ENCODE measurements at places on chromosomes 1 and 21.
A peak's percentile ranks its signal among the peaks of the same experiment; 100 is the strongest.

GRCh38 chr1:29802181-29803068 is 566.1 kb downstream of the PTPRU start:
- no peak for DNase-seq

DNA sequence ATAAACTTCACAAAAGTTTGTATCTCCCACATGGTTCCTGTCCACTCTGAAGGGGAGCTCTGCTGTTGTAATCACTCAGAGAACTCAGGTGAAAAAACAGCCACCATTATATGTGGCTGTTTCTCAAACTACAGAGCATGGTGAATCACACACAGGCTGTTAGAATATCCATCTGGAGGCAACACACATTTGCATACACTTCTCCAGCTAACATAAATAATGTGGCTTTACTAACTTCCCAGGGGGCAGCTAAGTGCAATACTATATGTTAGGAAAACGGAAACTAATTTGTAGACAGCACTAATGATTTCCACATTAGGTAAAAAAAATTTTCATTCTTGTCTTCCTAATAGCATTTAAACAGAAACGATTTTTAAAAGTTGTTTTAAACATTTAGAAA is 49.3 kb downstream of the PTGFR start:
- DNase-seq = peak; percentile 47

DNA sequence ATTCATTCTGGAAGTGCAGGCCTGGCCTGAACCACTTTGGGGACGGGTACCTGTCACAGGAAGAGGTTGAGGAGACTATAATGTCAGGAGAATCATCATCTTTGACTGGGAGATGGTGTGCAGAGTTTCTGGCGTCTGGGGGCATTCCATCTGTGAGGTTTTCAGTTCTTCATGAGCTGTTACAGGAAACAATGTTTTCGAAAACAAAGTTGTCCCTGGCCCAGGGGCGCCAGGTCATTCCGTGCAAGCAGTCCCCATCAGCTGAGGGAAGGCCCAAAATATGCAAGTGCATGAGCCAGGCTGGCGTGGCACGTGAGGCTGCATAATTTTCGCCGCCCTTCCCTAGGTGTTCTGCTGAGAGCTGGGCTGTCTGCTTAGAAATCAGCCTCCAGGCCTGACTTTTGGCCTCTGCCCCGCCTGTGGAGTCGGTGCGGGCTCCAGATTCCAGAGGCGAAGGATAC is 68.4 kb upstream of the ATP5PO start:
- no peak for DNase-seq

GRCh38 chr1:211610779-211611556 is 32.0 kb upstream of the SLC30A1 start:
- DNase-seq = peak; percentile 77

DNA sequence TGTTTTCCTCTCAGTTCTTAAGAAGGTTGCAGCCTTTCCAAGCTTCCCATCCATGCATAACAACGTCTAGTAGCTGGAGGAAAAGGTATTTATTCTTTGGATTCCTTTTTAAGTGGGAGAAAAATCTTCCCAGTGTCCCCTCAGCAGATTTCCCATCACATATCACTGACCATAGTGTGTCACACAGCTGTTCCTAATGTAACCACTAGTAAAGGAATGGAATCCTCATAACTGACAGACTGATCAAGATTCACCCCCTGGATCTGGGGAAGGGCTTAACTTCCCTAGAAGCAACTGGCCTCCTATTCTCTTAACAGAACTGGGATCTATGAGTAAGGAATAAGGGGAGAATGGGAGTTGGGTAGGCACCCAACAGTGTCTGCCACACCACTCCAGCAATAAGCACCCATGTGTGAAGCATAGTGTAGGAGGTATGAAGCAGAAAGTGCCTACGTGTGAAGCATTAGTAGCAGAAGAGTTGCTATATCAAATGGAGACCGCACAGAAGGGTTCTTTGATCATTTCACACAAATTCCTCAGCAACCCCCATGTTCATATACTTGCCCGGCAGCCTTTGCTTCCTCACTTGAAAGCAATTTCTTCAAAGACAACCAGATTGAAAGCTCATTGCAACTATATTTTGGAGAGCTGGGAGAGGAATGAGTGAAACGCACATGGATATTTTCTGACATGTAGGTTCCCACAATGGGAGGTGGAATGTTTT is 28.2 kb upstream of the DNAH14 start:
- no peak for DNase-seq

GRCh38 chr1:234144901-234145300 is 228.4 kb upstream of the COA6 start:
- no peak for DNase-seq

- DNase-seq = no peak
Measured at GRCh38 chr1:93991271-93991670, 82.0 kb upstream of the GCLM start.

- no peak for DNase-seq
Measured at GRCh38 chr1:222938986-222939385, 124.1 kb downstream of the DISP1 start.

DNA sequence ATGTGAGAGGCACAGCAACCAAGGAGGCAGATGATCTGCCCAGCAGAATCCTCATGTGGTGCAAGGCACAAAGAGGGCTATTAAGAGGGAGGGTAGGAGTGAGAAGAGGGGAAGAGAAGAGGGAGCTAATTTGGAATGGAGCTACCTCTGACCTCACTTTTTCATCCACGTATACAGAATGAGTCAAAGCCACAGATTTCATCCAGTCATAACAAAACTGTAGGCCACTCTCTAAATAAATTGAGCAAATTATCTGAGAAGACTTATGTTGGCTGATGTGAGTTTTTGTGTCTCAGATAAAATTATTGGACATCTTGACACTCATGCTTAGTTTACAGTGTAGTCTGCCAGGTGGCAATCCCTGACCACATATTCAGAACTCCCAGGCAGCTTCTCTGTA is 325.6 kb downstream of the TTLL7 start:
- DNase-seq = no peak

GRCh38 chr1:41240781-41241353 is 1.2 kb downstream of the SCMH1 start:
- DNase-seq = peak; percentile 99

- DNase-seq = no peak
Measured at GRCh38 chr1:50135716-50136115, 27.0 kb downstream of the ELAVL4 start.

DNA sequence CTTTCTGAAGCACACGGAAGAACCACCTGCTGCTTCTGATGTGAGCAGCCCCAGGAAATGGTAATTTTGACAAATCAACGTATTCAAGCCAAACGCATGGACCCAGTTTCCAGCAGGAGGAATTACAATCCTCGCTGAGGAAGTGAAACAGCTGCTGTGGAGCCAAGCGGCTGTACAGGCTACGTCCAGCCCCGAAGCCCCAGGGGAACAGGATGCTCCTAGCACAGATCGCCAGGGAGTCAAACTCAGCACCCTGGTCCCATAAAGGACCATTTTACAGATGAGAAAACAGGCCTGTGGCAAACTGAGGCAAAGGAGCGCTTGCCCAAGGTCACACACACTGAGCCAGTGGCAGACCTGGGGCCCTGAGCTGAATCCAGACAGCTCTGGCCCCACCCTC is 108.0 kb downstream of the PTPRU start:
- no peak for DNase-seq

DNA sequence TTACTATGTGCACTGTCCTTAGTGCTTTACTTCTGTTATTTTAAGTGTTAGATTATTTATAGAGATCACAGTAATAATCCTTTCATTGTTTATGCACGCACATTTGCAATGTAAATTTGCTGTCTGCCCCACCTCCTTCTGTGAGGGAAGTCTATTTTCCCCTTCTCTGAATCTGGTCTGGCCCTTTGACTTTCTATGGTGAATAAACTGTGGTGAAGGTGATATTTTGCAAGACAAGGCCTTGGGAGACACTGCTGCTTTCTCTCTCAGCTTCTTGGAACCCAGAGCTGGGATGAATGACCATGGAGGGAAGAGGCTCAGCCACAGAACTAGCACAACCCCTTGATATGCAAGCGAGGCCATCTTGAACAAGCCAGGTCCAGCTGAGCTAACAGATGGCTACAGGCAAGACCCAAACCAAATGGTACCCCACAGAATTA is 156.3 kb downstream of the ST6GALNAC3 start:
- no peak for DNase-seq

GRCh38 chr1:204575221-204576190 is 59.3 kb downstream of the MDM4 start:
- DNase-seq = no peak

DNA sequence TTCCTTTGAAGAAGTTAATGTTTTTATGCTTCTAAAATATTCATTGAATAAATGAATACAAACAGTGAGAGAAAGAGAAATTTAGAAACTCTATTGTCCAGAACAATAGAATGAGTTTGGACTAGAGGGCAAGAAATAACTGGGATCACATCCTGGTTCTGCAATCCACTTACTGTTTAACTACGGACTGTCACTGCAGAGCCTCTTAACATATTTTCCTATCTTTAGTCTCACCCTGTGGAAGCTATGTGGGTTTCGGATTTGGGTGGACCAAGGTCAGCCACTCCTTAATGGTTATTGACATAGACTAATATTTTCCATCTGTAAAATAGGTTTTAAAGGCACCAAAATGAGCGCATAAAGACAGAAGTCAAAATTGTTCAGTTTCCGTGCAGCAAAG is 116.6 kb downstream of the UBE2U start:
- no peak for DNase-seq

GRCh38 chr1:216045400-216045799 is 377.8 kb downstream of the USH2A start:
- DNase-seq = no peak

DNA sequence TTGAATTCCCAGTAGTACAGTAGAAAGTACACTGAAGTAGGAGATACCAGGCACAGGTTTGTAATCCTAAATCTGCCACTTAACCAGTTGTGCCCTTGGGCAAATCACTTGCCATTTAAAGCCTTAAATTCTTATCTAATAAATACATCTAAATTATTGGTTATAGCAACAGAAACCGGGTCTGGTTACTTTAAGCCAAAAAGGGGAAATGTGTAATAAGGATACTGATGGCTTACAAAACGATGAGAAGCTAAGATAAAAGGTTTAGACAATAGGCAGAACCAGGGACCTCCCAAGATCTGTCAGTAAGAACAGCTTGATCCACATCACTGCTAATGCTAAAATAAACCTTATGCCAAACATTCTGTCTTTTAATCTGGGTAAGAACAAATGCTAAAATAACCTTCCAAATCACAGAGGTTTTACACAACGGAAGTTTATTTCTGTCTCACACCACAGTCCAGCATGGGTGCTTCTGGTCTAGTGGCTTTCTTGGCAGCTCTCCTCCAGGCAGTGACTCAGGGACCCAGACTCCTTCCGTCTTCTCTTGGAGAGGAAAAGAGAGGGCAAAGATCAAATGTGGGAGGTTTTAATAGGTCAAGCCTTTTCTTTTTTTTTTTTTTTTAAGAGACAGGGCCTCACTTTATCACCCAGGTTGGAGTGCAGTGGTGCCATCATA is 16.5 kb upstream of the ZMYM1 start:
- DNase-seq = no peak

- DNase-seq = no peak
Measured at GRCh38 chr1:184387069-184387475, 243 bp downstream of the C1orf21 start.

DNA sequence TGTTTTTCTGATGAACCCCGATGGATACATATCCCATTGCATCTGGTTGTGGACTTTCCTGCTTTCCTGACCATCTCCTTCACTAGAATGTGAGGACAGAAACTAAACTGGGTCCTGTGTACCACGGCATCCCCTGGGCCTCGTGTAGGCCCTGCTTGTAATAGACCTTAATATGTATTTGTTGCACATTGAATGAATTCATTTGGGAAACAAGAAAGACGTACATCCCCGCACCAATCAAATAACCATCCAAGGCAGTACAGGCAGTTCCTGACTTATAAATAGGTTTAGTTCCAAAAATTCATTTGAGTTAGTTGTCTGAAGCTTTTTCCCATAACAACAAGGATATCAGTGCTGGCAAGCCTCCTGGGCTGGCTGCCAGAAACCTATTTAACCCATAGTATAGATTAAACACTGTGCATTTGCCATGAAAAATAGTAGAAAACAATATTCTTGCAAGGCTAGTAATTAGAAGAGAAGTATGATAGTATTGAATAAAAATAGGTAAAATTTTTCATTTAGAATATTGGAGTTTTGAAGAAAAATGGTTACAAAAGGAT is 81.8 kb upstream of the CD34 start:
- no peak for DNase-seq

- peak; percentile 50 for DNase-seq
Measured at GRCh38 chr1:62175568-62176179, 19.0 kb upstream of the L1TD1 start.

DNA sequence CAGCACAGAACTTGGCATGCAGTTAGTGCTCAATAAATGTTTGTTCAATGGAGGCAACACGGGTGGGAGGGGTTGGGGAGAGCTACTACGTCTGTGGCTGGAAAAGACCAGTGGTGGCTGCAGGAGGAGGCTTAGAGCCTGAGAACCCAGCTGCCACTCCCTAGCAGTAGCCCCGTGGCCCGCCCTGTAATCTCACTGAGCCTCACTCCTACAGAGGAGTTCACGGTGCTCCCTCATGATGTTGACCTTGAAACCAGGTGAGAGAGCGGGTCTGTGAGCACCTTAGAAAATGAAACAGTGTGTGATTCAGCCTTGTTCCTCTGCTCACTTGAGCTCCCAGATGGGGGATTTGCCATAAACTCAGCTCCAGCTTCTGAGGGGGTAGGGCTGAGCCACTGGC is 299.6 kb downstream of the NPHP4 start:
- DNase-seq = no peak

- DNase-seq = no peak
Measured at GRCh38 chr21:38984568-38984967, 178.8 kb downstream of the ETS2 start.

DNA sequence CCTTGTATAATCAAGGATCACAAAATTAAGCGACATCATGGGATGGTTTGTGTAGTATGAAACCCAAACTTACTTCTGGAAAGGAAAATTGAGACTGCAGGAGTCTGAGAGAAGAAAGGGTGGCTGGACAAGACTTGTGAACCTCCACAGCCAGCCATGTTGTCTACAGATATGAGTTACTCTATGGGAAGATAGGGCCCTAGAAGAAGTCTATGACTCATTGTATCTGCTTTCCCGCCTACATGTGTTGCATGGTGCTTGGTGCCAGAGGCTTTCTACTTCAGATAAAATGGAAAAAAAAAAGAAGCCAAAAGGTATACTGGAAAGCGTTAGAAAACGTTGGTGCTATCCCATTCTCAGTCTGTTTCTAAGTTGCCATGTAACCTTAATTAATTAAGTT is 18.7 kb upstream of the OR6N2 start:
- DNase-seq = no peak

- no peak for DNase-seq
Measured at GRCh38 chr1:34778381-34778780, 2.6 kb upstream of the GJB3 start.

All from DMS 273 treated with DMSO at 0.1 percent for 48 hours (cell line).